Dermis microvascular lymphatic vessel endothelial cell (primary cell): ENCODE measurements at places on chromosomes 5 and 9. TPM values are rescaled to one million over a fixed set of nuclear protein-coding genes. Genes with fewer than 3 reads are reported as not detected.

GRCh38 chr9:122016309-122016708 is 76.8 kb downstream of the TTLL11 start:
- no peak for DNase-seq

DNA sequence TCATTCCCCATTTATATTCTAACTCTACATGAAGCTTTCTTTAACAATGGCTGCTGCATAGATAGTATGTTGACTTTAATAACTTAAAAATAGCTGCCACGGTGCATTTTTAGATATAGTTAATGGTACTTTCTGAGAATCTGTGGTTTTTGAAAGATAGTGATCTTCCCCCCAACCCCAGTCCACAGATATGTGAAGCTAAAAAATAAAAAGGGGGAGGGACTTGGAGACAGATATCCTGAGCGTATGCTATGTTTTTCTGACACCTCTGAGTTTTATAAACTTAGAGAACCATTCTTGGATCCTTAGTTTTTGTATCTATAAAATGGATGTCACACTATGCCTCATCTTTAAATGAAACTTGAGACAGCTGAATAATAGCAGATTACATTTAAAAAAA is 120.5 kb downstream of the SNX18 start:
- no peak for DNase-seq

- DNase-seq = no peak
These were observed 193.4 kb downstream of the ARRDC3 start for GRCh38 chr5:91189480-91190313.

GRCh38 chr5:150176745-150177477 is 10.3 kb downstream of the CDX1 start:
- DNase-seq = no peak

GRCh38 chr5:27434335-27434734 is 395.9 kb upstream of the CDH9 start:
- no peak for DNase-seq

DNA sequence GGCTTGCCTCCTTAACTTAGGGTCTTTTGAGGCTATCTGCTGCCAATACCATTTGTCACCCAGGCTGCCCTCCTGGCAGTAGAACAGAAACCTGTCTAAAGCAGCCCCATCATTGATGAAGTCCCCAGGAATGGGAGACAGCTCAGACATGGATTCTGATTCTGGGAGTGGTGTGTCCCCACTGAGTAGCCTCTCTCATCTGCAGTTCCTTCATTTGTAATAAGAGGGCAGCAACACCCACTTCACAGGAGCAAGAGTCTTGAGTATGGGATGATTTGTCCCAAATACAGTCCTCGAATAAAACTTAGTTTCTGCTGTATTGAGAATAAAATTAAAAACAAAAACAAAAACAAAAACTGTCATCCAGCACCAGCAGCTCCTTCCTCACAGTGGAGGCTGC is 167.6 kb downstream of the ASTN2 start:
- no peak for DNase-seq

DNA sequence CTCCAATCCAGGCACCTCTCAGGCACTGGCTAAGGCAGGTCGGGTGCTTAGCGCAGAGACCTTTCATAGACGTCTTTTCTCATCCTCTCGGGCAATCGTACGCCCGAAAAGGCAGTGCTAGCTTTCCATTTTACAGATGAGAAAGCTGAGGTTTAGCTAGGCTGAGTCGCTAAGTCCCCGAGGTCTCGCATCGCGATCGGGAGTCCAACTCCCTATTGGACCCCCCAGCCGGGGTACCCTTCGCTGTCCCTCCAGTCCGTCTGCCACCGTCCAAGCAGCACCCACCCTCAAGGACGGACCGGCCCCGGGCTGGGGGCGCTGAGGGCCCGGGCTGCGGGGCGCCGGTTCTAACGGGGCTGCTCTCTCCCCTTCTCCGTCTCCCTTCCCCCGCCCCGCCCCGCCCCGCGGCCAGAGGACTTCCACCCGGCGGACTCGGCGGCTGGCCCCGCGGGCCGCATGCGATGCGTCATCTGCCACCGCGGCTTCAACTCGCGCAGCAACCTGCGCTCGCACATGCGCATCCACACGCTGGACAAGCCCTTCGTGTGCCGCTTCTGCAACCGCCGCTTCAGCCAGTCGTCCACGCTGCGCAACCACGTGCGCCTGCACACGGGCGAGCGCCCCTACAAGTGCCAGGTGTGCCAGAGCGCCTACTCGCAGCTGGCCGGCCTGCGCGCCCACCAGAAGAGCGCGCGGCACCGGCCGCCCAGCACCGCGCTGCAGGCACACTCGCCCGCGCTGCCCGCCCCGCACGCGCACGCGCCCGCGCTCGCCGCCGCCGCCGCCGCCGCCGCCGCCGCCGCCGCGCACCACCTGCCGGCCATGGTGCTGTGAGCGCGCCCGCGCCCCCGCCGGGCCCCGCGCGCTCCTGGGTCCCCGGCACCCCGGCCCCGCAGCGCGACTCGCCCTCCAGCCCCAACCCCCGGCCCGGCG is 12.5 kb upstream of the EXOSC2 start:
- peak; percentile 66 for DNase-seq

DNA sequence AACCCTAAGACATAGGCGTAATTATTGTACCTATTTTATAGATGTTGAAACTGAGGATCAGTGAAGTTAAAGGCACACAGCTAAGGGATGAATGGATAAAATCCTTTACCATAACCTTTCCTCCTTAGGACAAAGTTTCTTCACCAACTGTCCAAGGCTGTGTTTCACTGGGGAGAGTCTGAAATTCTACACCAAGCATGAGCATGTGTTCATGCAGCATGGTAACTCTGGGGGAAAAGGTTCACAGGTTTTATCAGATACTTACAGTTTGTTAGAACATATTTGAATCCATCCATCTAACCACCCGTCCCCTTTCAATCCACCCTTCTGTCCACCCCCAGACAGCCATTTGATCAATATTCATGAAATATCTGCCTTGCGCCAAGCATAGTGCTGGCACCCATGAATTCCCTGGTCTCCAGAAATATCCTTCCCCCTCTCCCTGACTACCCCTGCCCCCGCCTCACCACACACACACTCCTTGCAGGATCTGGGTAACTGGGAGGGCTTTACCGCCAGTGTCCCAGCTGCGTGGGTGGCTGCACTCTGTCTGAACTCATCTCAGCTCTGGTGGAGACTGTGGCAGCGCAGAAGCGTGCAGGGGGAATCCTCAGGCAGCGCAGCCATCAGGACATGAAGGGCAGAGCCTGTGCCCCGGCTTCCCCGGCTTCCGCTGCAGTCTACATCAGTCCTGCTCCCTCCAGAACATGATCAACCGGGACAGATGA is 6.3 kb upstream of the KCNIP1 start:
- no peak for DNase-seq

Gene GFPT2
- 0.13 and 0.38 TPM in 2 replicates for total RNA-seq

Gene NRARP
- total RNA-seq = 36.6 and 52.0 TPM in 2 replicates

Gene IFNA2
- not detected in 2 replicates for total RNA-seq

Gene MYMK
- not detected in 2 replicates for total RNA-seq

Gene MYOT
- total RNA-seq = not detected in 2 replicates

Gene KYAT1
- total RNA-seq = 4.7 and 5.4 TPM in 2 replicates

Gene SPARC
- 509 and 525 TPM in 2 replicates for total RNA-seq
